ENCODE measurements at places on chromosomes 6 and 20.

DNA sequence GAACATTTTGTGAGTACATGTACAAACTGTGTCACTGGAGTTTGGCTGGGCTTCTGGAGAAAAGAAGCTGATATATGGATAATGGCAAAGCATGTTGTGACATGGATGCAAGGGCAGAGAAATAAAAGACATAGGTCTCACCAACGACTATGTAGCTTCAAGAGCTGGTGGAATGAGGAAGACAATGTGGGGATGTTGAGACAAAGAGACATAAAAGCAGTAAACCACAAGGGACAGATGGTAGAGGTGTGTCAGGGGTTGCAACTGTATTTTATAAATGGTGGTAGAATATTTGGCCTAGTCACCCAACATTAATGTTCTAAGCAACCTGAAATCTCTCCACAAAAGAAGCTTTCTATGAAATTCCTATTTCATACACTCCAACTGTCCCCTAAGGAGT lies 199.0 kb downstream of the KCNQ5 start:
- DNase-seq, result no peak

GRCh38 chr6:100453701-100454521 lies 10.8 kb downstream of the SIM1 start:
- DNase-seq, result no peak

- DNase-seq, result no peak
Observed at GRCh38 chr6:128886706-128887105, 3.8 kb downstream of the LAMA2 start.

- DNase-seq, result no peak
Observed at GRCh38 chr20:32519381-32519730, 65.8 kb downstream of the NOL4L start.

DNA sequence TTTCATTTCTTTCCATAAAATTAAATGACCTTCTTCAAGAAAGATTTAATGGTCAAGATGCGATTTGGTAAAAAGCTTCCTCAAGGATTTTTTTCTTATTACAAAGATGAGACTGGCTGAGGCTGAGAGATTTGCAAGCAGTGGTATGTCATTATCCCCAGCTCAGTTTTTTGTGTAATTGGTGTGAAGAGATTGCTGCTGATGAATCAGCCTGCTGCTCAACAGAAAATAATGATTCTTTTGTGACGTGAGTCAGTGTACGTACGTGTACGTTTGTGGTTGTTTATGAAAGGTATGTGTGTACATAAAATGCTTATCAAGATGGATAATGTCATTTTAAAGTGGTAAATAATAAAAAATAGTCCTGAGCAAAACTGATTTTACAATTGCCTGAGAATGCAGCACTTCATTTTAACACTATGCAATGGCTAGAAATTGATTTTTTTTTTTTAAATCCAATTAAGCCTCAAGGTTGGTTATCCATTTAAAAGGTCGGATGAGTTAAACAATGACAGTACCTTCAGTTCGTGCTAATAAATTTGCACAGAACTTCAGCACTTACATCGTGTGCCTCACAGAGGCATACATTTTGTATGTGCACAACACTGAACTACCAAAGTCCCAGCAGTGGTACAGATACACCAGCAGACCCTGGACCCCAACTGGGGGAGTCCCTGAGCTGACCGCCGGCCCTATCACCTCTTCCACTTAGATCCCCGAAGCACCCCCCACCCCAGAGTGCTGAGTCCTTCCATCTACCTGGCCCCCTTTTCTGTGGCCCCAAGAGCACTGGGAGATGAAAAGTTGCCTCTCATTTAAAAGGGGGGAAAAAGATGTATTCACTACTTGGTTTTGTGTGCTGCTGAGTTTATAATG lies 9.7 kb upstream of the NPEPL1 start:
- no peak for DNase-seq

GRCh38 chr6:157316871-157317814 lies 6.2 kb downstream of the TMEM242 start:
- no peak for DNase-seq

- peak; percentile 54 for DNase-seq
Observed at GRCh38 chr20:64255361-64256281, at the start of gene PCMTD2. TSS of gene PCMTD2 (plus strand) at chr20:64255748. CDS start at chr20:64259966, 4,218 bp downstream.

DNA sequence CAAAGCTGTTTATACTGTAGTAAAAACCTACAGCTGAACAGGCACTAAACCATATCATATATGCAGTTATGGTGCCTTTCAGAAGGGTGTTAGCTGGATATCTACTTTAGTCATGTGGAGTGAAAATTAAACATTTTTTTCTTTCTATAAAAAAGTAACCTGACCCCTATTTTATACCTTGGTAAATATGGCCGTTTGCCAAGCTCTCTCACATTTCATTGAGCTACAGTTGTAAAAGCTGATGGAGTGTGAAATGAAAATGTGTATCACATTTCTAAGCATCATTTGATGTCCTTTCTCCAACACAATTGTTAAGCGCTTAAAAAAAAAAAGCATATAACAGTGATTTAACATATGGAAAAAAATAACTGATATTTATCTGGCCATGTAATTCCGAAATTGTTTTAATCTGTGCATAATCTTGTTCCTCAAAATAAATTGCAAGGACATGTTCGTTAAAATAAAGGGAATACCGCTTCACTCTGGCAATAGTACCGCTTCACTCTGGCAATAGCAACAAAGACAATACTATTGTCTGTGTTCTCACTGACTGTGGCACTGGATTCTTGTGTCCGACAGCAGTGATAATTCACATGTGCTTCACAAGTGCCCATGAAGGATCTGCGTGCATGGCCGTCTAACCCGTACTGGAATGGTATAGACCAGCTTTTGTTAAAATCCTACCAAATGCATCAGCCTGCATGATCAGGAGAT lies 391.8 kb upstream of the SOX4 start:
- DNase-seq, result no peak

GRCh38 chr6:34273242-34273805 lies 24.5 kb upstream of the SMIM29 start:
- peak; percentile 90 for DNase-seq

- DNase-seq, result no peak
Observed at GRCh38 chr6:5333658-5334057, 72.3 kb downstream of the FARS2 start.

DNA sequence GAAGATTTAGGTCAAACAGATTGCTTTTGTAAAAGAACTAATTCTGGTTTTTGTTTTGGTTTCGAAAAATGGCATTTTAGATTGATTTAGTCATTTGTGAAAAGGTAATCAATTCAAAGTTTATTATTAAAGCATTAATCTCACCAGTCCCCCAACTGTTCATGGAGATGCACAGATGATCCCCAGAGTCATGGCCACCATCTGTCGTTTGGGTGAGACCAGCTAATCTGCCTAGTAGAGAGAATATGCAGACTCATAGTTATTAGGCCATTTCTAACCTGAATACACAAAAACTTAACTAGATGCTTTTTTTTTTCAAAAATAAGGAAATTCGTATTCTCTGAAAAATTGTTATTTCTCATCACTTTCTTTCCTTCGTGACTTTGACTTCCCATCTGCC lies 58.1 kb downstream of the C6orf58 start:
- no peak for DNase-seq

DNA sequence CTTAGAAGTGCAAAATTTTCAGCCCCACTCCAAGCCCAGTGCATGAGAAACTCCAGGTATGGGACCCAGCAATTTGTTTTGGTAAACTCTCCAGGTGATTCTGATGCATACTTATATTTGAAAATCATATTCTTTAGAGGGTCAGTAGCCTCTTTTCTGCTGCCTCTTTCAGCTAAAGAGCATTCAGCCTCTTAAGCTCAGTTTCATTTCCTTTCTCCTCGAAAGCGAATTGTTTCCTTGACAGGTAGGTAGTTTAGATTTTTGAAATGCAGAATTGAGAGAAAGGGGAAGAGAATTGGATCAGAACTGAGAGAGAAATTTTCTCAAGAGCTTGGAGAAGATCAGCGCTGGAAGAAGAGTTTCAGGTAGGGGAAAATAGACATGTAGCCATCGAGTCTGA lies 995.8 kb upstream of the FLRT3 start:
- DNase-seq, result no peak

GRCh38 chr20:1184638-1185315 lies at the start of gene TMEM74B:
TSS of gene TMEM74B (minus strand) at chr20:1184981. CDS start at chr20:1183801, 1,180 bp downstream.
- no peak for DNase-seq

GRCh38 chr6:158626360-158627167 lies 18.0 kb downstream of the DYNLT1 start:
- no peak for DNase-seq

GRCh38 chr6:158461954-158462353 lies 97.9 kb upstream of the TMEM181 start:
- DNase-seq, result no peak

DNA sequence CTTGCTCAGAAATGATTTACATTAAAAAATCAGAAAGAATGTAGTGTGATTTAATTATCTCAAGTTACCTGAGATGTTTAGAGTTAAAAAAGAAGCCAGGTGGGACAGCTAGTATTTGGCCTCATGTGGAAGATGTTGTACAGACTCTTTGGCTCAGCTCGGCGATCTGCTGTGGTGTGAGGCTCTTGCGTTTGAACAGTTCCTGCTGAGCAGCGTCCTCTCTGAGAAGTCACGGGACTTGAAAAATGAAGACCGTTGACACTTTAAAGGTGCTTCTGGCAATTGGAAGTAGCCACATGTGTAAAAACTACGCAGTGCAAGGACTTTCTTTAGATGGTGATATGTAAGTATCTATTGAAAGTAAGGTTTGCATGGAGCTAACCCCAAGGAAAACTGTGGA lies 169.0 kb downstream of the BACH2 start:
- no peak for DNase-seq

DNA sequence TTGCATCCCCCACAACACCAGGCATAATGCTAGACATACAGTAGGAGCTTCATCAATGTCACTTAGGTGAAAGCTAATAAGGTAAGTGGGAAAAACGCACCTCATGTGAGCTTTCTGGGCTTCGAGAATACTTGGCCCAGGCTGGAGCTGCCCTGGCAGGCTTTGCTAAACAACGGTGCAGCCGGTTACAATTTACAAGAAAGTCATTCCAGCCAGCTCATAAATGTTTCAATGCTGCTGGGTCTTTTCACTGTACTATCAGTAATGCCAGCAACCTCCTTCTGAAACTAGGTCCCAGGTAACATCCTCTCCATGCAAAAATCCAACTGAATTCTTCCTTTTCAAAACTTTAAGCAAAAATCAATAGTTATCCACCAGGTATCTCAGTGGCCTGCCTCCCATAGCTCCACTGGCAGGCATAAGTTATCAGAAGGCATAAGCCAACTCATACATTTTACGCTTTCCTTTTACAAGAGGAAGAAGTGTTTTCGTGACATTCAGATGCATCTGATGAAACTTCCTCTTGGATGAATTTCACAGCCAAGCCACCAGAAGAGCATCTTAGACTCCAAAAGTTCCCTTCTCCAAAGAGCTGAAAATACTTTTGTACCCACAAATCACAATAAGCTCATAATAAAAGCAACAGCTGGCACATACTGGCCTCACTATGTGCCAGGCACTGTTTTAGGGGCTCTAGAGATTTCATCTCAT lies 56.3 kb downstream of the RTN4IP1 start:
- no peak for DNase-seq

DNA sequence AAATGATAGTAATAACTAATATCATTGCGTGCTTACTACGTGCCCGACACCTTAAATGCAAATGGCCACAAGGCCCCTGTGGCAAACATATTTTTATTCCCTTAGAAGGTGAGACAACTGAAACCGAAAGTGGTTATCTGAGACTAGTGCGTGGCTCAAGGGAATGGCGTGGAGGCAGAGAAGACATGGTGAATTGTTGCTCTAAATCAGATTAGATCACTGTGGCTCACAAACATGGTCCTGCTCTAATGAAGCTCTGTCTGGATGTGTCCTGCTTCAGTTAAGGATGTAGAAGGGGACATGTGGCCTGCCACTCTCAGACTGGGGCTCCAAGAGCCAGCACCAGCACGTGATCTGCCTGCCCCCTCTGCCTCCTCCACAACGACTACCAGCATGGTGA lies 124.2 kb upstream of the GMDS start:
- DNase-seq, result no peak

DNA sequence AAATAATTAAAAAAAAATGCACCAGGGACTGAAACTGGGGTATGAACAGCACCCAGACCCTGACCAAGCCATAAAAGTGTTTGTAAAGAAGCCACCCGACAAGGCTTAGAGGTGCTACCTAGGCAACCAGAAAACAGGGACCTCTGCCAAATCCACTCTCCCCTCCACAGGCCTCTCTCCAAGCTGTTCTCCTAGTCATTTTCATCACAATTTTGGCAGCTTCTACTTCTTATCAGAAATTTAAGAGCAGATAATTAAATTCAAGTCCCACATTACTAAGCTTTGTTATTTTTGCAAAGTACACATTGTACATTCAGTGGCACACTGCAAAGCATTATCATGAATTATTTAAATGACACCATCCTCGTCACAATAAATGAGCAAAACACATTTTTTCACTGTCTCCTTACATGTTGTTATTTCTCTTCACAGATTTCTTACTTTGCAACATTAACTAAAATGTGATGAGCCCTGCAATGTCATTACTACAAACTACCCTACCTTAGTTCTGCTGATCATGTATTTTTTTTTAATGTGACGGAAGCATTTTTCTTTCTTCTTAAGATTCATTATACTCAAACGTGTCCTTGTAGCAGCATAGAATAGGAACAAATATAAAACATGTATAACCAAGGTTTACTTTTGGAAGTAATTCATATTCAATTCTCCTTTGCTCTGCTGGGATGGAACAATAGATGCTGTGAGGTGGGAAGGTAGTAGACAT lies 38.1 kb downstream of the ECT2L start:
- no peak for DNase-seq

DNA sequence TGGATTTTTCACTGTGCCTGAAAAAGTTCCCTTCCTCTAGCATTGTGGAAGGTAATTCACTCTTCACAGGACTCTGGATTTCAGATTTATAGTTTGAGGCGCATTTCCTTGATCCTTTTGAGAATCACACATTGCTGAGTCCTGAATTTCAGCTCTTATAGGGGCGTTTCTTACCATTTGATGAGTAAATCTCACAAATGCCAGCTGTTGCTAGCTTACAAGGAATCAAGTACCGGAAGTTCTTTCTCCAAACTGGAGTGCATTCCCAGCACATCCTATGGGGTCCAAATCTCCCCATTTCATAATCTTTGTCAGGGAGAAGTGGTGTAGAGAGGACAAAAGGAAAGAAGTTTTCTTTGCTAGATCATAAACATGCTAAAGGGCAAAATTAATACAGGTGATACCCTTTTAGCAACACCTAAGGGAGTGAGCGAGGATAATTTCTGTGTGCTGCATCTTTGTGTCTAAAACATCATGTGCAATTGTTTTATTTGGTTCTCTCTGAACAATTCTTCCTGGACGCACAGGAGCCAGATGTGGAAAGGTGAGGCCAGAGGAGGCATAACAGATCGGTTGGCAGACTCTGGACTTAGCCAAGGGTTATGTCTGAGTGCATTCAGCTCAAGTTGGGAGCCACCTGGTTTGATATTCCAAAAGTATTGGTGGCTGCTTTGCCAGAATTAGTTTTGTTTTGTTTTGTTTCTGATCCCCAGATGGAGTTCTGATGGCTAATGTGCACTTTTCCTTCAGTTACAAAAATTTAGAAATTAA lies 37.4 kb upstream of the EYA2 start:
- DNase-seq, result no peak

- DNase-seq, result no peak
Observed at GRCh38 chr6:52594221-52594620, 17.4 kb upstream of the TRAM2 start.

DNA sequence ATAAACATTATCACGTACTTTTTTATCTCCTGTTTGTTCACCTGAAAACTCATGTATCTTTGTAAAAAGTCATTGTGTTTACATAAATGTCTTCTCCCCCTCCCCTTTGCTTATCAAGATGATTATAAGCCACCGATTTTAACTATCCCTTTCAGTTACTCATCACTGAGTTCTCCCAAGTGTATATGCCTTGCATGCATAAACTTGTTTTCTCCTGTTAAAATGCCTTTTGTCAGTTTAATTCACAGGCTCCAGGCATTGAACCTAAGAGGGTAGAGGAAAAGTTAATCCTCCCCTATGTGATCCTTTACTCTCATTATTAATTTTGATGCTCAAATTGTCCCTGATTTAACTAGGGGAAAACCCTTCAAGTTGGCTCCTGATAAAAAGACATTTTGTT lies 24.2 kb downstream of the ANKEF1 start:
- DNase-seq, result no peak

All from bone marrow (tissue), 2 donors.